ENCODE measurements at places on chromosomes 7 and 10.

GRCh38 chr7:70361821-70362220 is 763.5 kb downstream of the AUTS2 start:
- no peak for DNase-seq

DNA sequence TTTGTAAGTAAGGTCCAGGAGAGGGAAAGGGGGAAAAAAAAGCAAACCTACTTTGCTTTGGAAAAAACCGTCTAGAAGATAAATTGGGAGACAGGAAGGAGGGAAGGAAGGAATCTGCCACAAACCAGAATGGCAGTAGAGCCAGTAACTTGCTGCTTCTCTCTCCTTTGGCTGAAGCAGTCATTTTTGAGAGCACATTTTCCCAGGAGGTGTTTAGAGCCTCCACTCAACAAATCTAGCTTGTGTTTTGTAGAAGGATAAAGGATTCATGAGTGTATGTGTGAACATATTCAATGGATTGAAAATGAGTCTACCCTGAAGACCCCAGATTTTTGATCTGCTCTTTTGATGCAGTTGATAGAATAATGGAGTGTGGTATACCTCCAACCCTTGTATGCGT is 2.6 kb downstream of the NRG3 start:
- DNase-seq, result no peak

DNA sequence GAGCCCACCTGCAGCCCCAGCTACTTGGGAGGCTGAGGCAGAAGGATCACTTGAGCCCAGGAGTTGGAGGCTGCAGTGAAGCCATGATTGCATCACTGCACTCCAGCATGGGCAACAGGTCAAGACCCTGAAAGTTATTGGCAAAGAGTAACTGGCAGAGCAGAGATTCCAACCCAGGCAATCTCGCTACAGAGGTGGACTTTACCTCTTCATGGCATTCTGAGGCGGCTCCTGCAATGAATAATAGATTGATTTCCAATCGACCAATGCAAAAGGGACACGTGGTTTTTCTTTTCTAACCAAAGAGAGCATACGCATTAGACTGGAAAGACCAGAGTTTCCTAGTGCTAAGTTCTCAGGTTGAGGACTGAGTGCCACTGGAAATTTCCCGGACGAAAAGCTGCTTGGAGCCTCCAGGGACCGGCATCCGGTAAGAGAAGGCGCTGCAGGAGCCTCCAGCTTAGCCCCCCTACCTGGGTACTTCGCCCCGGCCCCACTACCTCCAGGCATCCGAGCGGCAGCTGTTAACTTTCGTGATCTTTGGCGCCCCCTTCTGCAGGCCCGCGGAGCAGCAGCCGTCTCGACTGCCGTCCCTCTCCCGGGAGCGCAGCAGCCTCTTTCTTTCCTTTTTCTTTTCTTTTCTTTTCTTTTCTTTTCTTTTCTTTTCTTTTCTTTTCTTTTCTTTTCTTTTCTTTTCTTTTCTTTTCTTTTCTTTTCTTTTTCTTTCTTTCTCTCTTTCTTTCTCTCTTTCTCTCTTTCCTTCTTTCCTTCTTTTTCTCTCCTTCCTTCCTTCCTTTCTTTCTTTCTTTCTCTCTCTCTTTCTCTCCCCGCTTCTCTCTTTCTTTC is 4.1 kb downstream of the MBLAC1 start:
- peak; percentile 84 for DNase-seq

- no peak for DNase-seq
Measured at GRCh38 chr10:113433711-113434110, 119.1 kb upstream of the HABP2 start.

Data from CD4-positive, alpha-beta T cell treated with Interleukin-17A for 1 hour (primary cell).